ENCODE measurements at places on chromosomes 7 and 10.

DNA sequence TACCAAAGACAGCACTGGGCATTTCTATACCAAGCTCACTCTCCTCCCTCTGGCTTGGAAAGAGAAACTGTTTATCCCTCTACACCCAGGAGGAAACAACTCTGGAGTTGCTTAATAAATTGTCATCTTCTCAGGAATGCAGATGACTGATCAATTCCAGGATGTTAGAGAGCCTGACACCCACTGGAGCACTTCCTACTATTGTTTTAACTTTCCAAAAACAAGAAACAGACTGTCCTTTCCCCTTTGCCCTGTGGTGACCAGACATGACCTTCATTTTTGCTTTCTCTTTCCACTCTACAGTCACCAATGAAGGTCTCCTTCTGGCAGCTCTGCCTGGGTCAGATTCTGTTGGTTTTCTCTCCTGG is 19.6 kb downstream of the GIMAP4 start:
- no peak for DNase-seq

GRCh38 chr7:156175003-156175402 is 362.7 kb upstream of the SHH start:
- DNase-seq, result no peak

DNA sequence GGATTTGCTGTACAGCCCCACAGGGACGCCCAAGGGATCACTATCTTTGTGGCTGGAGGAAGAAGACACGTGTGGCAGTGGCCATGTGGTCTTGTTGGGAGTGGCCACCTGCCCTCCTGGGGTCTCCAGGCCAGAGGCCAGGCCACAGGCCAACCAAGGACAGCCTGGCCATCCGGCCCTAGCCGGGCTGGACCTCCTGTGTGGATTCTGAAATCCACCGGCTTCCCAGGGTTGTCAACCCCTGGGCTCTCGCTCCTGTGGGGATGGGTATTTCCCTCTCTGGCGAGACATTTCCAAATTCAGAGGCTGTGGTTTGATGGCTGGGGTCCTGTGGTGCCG is 31.5 kb upstream of the CFAP46 start:
- no peak for DNase-seq

DNA sequence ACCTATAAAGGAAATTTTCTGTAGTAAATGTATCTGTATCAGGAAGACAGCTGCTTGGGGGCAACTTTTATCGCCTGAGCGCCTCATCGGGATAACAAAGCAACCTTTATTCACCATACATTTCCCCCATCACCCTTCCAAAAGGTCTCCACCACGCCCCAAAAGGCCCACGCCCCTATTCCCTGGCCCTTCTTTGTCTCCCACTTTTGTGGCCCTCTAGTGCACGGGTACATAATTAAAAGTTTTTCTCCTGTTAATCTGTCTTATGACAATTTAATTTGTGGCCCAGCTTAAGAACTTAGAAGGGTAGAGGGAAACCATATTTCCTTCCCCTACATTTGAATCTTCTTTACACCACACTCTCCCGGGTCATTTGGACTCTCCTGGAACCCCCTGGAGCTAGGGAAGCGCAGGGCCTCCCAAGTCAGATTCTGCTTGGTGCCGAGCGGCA is 625 bp downstream of the RP9 start:
- DNase-seq, result no peak

DNA sequence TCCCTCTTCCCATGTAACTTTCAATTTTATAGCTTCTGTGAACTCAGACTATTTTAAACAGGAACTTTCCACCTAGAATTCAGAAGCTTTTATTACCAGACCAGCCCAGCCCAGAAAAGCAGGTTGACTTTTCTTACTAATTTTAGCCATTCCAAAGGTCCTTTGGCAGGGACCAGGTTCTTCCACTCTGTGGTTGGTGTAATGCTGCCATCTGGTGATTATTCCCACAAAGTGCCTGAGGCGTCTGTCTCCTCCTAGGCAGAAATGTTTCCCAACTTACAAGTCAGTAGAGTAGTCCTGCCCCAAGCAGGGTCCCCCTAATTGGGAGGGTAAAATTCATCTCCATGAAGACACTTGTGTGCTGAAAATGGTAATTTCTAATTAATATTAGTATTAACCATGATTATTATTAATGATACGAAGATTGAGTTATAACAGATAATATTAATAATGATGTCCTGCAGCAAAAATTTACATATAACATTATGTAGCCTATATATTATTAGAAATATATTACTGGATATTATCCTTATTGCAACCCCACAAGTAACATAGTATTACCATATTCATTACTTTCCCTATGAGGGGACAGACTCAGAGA is 53.0 kb upstream of the PPP1R17 start:
- peak; percentile 75 for DNase-seq

- no peak for DNase-seq
Observed at GRCh38 chr7:96400001-96400400, 78.1 kb upstream of the SLC25A13 start.

GRCh38 chr7:17697128-17697881 is 243.0 kb downstream of the SNX13 start:
- DNase-seq, result no peak
